ENCODE measurements at places on chromosomes 11 and 22. TPM values are rescaled to one million over a fixed set of nuclear protein-coding genes. Genes with fewer than 3 reads are reported as not detected.

Gene CNGA4
- total RNA-seq = 0.10 TPM

Gene GSTT2B
- 0.91 TPM for total RNA-seq

Gene OR10A2
- not detected for total RNA-seq

Gene TAF1D
- total RNA-seq = 337 TPM

Gene MS4A8
- not detected for total RNA-seq

Gene VWCE
- total RNA-seq = 9.4 TPM

Gene HSPB2
- total RNA-seq = not detected

Gene WBP2NL
- total RNA-seq = 2.3 TPM

Gene SEPTIN3
- 7.9 TPM for total RNA-seq

Gene FOLH1
- not detected for total RNA-seq

Gene GAS2L1
- 2.6 TPM for total RNA-seq

Gene MYEOV
- 0.93 TPM for total RNA-seq

Gene SAA4
- total RNA-seq = not detected

Gene SLC22A6
- total RNA-seq = not detected

Gene ENDOD1
- 34.3 TPM for total RNA-seq

Gene MS4A12
- not detected for total RNA-seq

Gene TSSK2
- total RNA-seq = not detected

Gene NPTXR
- total RNA-seq = 1.2 TPM

Gene SPDYC
- total RNA-seq = not detected

Gene BACE1
- 0.27 TPM for total RNA-seq

Gene CEND1
- 7.1 TPM for total RNA-seq

Gene THY1
- total RNA-seq = 0.83 TPM

Gene MMP8
- not detected for total RNA-seq

Data from activated T-helper 1 cell treated with anti-CD3 and anti-CD28 coated beads, Interleukin-12 subunit alpha, Interleukin-12 subunit beta, Interleukin-2, Interleukin-4 antibody, amounts not matched to agents 30 ng/mL and 10 ng/mL and 1 ng/mL, durations not matched to agents 14 hours and 24 hours and 36 hours (primary cell).